ENCODE measurements at places on chromosomes 7 and 10.
A peak's percentile ranks its signal among the peaks of the same experiment; 100 is the strongest.

- no peak for DNase-seq
Observed at GRCh38 chr7:24908166-24908565, 71.8 kb downstream of the OSBPL3 start.

DNA sequence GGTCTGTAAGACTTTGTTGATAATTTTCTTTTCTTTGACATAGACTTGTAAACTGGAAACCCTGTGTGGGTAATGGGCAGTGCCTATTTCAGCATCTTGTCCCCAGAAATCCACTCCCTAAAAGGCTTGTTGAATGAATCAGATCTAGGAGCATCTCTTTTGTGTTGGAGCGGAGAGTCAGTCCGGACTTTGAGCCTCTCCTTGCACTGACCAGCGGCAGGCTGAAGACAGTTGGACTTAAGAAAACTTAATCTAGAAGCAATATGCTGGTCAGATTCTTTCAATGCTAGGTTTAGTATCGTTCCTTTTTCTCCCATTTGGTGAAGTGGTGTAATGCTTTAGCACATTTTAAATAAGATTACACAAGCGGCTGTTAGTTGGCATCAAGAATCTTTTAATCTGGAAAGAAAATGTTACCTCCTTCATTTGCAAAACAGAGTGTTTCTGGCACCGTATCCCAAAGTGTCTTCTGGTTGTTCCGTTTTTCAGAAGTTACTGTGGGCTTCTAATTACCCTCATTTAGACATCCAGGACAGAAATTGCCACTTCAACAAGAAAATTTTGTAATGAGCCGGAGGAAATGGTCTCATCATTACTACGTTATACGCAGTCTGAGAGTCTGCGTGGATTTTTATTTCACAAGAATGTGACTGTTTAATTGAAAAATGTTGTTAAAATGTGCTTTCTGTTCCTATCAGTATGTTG is 74.7 kb downstream of the CUX1 start:
- no peak for DNase-seq

DNA sequence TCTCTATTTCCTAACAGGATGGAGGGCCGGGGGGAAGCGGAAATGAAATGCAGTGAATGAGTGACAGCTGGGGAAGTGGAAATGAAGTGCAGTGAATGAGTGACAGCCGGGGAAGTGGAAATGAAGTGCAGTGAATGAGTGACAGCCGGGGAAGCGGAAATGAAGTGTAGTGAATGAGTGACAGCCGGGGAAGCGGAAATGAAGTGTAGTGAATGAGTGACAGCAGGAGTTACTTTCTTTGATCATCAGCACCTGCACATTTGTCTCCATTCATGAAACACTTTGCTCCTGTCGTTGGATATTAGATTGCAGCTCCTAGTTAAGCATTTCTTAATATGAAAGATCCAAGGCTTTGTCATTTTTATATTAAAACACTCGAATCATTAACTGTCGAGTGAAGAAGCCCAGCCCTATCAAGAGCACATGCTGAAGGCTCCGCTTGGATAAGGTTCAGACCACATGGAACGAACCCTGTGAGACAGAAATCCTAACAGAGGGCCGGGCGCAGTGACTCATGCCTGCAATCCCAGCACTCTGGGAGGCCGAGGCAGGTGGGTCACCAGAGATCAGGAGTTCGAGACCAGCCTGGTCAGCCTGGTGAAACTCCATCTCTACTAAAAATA is 406.0 kb upstream of the ADARB2 start:
- DNase-seq: no peak

- DNase-seq: no peak
Observed at GRCh38 chr7:27098578-27099451, 3.0 kb upstream of the HOXA1 start.

DNA sequence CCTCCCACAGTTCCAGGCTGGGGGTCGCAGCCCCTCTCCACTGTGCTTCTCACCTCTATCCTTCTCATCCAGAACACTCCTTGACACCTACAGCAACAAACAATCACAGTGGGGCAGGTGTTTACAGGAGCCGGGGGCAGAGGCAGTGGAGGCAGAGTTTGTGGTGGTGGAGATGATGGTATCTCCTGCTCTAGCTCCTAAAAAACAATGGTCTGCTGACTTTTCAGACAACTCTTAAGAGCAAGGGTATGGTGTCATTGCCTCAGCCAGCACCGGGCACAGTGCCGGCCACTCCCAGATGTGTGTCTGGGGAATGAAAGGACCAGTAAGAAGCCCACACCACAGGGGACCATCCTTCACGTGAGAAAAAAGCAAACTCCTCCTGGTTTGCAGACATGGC is 36.3 kb upstream of the ANTXRL start:
- no peak for DNase-seq

- DNase-seq: no peak
Observed at GRCh38 chr10:132906836-132907235, 35.5 kb downstream of the CFAP46 start.

GRCh38 chr10:125799451-125800182 is 23.4 kb downstream of the UROS start:
- no peak for DNase-seq

DNA sequence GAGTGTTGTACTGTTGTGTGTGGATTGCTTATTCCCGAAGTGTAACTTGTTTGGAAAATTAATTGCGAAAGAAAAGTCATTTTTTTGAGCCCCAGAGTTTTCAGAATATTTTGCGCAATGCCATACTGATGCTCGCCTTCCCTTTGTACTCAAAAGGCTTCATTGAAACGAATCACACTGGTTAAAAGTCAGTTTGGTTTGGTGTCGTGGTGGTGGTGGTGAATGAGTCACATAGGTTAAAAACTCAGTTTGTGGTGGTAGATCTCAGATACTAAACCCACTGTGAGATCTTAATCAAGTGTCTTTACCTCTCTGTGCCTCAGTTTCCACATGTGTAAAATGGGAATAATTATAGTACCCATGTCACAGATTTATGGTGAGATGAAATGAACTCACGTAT is 61.1 kb upstream of the IL6 start:
- DNase-seq: no peak

DNA sequence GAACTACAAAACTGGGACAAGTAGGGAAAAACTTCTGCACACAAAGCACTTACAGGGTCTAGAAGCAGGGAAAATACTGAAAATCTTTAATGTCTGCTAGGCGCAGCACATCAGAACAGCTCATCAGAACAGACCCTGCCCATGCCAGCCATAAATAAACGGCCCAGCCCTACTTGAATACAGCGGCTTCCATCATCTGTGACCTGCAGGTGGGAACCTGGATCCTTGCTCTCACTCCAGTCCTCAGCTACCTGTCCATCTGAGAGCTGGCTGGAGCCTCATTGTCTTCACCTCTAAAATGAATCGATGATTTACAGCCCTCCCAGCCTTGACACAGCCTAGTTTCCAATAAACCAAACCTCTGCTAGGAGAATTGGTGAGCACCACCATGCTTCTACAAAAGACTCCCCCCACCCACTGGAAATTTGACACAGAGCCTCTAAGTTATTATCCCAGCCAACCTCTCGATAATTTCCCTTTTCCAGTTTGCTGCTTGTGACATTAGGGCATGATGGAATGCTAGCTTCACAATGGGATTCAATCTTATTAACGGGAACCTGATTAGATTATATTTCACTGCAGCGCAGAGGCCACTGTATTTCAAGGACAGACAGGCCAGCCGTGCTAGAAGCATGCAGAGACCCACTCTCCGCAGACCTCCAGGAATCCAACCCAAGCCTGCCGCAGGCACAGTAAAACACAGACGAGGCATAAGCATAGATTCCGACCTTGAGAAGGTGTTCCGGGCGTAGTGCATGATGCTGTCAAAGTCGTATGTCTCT is 61.6 kb upstream of the OPALIN start:
- DNase-seq: no peak

- no peak for DNase-seq
Observed at GRCh38 chr10:111944331-111944730, 239.2 kb downstream of the GPAM start.

GRCh38 chr7:31439165-31439564 is 74.7 kb upstream of the ITPRID1 start:
- DNase-seq: no peak

- DNase-seq: no peak
Observed at GRCh38 chr10:66307826-66308225, 618.0 kb upstream of the LRRTM3 start.

GRCh38 chr7:85535974-85536729 is 349.3 kb upstream of the SEMA3D start:
- no peak for DNase-seq

- DNase-seq: peak; percentile 79
Observed at GRCh38 chr7:28180364-28181147, at the start of gene JAZF1. Gene JAZF1, minus strand, starts transcription at chr7:28180795.

DNA sequence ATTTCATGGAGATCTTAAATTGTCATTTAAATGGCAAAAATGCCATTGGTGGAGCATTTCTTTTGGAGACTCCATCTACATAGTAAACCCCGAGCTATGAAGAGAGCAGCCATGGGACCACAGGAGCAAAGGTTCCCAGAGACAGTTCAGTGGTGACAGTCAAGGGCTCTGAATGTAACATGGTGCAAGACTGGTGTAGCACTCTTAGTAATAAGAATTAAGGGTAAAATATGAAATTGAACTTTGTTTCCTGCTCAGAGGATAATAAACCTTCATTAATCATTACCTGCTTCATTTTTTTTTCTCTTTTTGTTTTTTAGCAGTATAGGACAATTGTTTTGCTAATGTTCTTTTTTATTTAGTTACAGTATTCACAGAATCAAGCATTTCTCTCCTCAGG is 717.5 kb upstream of the POM121L12 start:
- no peak for DNase-seq

- DNase-seq: no peak
Observed at GRCh38 chr10:45585131-45585530, 87.4 kb downstream of the ZFAND4 start.

DNA sequence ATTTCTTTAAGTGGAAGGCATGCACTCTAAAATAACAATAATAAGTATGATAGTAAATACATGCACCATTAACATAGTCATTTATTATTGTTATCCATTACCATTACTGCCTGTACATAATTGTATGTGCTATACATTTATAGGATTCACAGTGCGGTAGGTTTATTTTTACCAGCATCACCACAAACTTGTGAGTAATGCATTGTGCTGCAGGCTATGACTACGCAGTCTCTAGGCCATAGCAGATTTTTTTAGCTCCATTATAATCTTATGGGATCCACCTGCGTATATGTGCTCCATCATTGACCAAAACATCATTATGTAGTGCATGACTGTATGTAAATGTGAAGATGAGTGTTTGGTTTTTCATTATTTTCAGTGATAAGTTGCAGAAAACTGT is 160.0 kb downstream of the LRRC4 start:
- DNase-seq: no peak

DNA sequence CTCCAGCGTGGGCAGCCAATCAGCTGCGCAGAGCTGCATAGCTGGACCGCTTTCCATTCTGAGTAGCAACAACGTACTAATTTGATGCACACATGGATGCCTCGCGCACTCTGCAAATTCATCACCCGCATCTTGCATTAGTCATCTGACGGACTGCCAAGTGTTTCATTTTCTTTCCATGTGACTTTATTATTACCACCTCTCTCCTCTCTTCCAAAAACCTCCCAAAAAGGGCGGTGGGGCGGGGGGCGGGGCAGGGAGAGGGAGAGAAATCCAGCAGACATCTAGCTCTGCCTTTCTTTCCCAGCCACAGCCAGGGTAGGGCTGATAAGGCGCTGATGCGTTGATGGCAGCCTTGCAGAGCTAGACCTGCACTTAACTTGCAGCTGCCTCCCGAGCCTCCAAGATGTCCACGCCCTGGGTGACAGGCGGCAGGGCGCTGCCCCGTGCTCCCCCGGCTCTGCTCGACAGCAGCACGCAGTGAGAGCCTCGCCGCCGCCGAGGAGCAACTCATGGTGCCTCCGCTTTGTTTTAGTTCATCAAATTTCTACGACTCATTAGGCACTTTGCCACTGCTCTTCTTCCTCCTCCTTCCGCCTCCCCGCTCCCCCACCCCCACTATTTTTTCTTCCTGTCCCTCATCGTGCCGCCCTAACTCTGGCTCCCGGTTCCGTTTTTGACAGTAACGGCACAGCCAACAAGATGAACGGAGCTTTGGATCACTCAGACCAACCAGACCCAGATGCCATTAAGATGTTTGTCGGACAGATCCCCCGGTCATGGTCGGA is 147.3 kb downstream of the CELF2 start:
- no peak for DNase-seq

DNA sequence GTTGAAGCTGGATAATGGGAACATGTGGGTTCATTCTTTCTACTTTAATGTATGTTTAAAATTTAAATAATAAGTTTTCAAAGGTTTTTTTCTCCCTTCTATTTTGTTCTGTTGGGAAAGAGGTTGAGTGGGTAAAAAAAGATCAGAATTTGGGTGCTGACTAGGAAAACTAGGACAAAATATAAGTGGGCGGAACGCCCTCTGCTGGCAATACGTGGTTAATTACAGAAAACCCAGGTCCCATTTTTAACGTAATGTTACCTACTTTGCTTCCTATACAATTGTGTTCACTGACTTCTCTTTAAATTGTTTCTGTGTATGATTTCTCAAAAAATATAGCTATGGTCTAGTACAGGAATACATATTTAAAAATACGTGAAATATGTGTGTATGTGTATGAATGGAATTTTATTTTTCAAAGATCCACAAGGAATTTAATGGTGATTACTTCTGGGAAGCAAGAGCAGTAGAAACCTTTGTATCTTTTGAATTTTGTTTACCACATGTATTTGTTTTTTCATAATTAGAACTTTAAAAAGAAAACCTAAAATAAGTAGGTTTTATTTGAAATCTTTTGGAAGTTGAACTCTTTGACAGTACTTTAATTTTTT is 8.7 kb downstream of the ECD start:
- peak; percentile 36 for DNase-seq

DNA sequence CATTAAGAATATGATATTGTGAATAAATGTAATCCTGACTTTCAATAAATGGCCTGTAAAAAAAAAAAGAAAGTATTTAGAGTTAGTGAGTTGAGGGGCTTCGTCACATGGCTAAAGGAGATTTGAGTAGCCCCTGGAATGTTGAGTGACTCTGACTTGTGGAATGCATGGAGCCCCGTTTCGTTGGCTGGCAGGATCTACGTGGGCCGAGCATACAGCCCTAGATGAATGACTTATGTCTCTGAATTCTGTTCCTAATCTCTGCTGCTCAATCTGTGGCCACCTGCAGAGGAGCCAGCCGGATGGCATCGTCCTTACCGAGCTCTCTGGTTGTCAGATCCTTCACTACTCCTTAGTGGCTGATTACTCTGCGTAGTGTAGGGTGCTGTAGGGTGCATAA is 155.7 kb downstream of the MGMT start:
- no peak for DNase-seq

- no peak for DNase-seq
Observed at GRCh38 chr7:42033480-42033879, 203.5 kb downstream of the GLI3 start.

DNA sequence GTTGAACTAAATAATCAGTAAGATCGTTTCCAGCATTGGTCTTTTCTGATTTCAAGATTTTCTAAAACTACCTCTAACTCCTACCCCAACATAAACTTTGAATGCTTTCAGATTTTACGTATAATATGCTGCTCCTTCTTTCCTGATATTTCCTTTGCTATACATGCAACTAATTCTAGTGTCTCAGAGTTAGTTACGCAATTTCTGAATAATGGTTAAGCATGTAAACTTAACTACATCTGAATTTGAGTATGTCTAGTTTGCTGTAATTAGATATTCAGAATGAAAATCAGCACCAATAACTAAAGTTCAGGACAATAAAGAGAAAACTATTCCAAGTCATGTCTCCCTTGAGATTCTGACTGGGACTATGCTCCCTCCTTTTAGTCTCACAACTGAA is 71.0 kb downstream of the SEMA3C start:
- no peak for DNase-seq
